ENCODE measurements at places on chromosomes 7 and 10.

DNA sequence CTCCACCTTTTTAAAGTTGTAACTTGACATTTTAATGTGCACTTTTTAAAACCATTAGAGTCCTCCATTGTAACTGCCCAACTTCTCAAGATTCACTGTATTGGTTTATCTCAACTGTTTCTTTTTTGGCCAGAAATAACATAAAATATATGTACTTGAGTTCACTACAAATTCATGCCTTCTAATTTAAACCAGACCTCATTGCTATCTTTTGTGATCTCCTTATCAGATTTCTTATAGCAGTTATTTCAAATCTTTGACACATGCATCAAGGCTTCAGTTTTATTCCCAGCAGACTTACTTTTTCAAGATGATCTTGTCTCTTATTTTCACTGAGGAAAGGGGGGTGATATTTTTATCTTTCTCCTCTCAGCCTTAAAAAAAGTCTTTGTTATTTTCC, 154.3 kb downstream of the PHF14 start:
- DNase-seq, result no peak

DNA sequence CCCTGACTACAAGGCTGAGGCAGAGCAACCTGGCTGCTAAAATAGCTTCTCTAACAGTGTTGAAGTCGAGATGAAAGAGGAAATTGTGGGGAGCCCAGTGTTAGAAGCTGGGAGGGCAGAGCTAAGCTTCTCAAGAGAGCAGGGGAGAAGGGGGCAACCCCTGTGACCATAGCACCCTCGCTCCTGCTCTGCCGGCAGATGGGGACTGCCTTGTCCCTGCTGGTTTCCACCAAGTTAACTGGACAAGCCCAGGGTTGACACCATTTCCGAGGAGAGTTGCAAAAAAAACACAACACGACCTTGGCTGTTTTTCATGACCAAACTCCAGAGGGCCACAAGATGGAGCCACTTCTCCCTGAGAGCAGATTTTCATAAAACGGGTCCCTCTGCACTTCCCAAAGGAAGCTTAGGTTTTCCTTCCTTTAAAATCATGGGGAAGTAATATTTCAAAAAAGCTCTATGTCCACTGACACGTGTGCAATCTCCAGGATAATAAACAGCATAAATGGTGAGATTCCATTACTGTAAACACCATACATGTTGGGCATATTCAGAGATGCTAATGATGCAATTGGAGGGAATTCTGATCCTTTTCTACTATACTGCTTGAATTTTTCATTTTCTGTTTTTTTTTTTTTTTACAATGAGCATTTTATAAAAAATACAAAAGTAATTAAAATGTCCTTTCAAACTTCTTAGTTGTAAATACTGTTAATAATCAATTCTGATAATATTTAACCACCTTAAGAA, 140.4 kb downstream of the PIP4K2A start:
- no peak for DNase-seq

DNA sequence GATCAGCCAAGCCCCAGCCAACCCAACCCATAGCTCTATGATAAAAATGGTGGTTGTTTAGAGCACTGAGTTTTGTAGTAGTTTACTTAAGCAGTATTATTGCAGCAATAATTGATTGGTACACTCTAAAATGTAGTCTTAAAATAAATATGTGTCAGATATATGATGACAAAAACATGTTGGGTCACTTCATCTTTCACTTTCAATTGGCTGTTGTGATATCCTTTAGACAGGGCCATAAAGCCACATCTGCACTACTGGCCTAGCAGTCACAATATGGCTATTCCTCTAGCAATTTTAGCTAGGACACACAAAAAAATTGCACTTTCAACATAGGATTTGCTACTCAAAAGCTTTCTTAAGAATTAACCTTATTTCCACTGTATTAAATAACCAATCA, 5.9 kb upstream of the CAV1 start:
- DNase-seq, result peak; percentile 3

DNA sequence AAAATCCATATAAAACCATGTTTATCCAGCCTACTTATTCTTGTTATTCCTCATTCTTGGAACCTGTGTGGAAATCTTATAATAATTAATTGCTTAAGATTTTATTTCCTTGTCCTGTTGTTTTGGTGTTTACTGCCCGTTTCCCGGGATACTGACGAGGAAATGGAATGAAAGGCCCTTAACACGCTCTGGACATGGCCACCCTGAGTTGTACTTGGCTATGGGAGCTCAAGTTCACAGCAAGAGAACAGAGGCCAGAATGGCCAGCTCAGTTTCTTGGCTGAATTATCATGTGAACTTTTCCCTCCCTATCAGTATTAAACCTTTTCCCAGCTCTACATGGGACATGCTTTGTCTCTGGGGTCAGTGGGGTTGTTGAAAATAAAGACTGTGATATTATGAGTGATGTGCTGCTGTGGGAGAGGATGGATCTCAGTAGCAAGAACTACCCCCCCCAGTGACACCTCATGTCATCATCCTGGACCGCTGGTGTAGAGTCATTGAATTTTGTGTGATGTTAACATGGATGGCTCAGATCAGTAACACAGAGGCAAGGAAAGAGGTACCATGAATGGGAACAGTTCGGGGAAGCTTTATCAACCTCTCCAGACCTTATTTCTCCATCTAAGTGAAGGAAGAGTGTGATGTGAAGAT, 87.0 kb upstream of the IGFBP3 start:
- DNase-seq, result peak; percentile 37

Data from activated CD4-positive, alpha-beta T cell treated with anti-CD3 and anti-CD28 coated beads, Interleukin-2, amount 10 ng/mL, durations not matched to agents 24 days and 14 days (primary cell).